ENCODE measurements at places on chromosomes 4 and X. TPM values are rescaled to one million over a fixed set of nuclear protein-coding genes. Genes with fewer than 3 reads are reported as not detected.

Gene ING2
- 10.7 TPM for total RNA-seq

Gene TEX13B
- total RNA-seq = not detected

Gene UNC5C
- not detected for total RNA-seq

Gene CACNA1F
- not detected for total RNA-seq

Gene MBNL3
- total RNA-seq = 0.30 TPM

Gene RAB39B
- 0.69 TPM for total RNA-seq

Gene ZFP42
- total RNA-seq = not detected

Gene ZNF280C
- 4.1 TPM for total RNA-seq

Gene SULT1E1
- total RNA-seq = 9.2 TPM

Gene TASL
- total RNA-seq = not detected

Gene PAGE1
- not detected for total RNA-seq

Gene ABLIM2
- total RNA-seq = 0.09 TPM

Gene NDST3
- total RNA-seq = 2.4 TPM

Gene TRPC3
- total RNA-seq = 0.30 TPM

Gene DCUN1D4
- 58.6 TPM for total RNA-seq

Gene MTMR8
- total RNA-seq = not detected

Gene CHRDL1
- total RNA-seq = not detected

Gene RASL11B
- total RNA-seq = 0.23 TPM

Gene SLC30A9
- total RNA-seq = 74.5 TPM

Gene PRPS2
- total RNA-seq = 32.0 TPM

Gene ATP11C
- total RNA-seq = 47.5 TPM

Gene AMTN
- total RNA-seq = not detected

Gene DGKK
- total RNA-seq = not detected

Gene KLB
- not detected for total RNA-seq

Gene GAGE1
- not detected for total RNA-seq

Gene KIF4A
- 1.2 TPM for total RNA-seq

Gene FGFBP2
- total RNA-seq = not detected

Gene TEX13C
- total RNA-seq = not detected

Gene IRS4
- not detected for total RNA-seq

Gene TLR3
- 2.1 TPM for total RNA-seq

Gene PROM1
- total RNA-seq = not detected

Gene FHIP1A
- 0.30 TPM for total RNA-seq

Gene ZNF732
- total RNA-seq = 0.32 TPM

Gene RBMXL3
- total RNA-seq = not detected

Gene ZNF718
- total RNA-seq = 6.0 TPM

Gene CENPC
- total RNA-seq = 11.9 TPM

Gene USP51
- 1.5 TPM for total RNA-seq

Gene CFAP99
- total RNA-seq = not detected

Gene PDGFC
- 140 TPM for total RNA-seq

Gene DBET
- total RNA-seq = not detected

Gene ZGRF1
- total RNA-seq = 3.9 TPM

Gene P2RY4
- total RNA-seq = not detected

Gene GBA3
- not detected for total RNA-seq

Gene PABPC1L2A
- not detected for total RNA-seq

Gene COX7B2
- total RNA-seq = not detected

Gene POLN
- 5.3 TPM for total RNA-seq

Gene CLGN
- total RNA-seq = 3.0 TPM

Gene UBE2D3
- total RNA-seq = 420 TPM

Gene GYG2
- total RNA-seq = 15.4 TPM

Gene WAS
- 0.30 TPM for total RNA-seq

Gene ARHGAP6
- 0.30 TPM for total RNA-seq

Gene SMR3B
- total RNA-seq = not detected

Gene NKRF
- 4.8 TPM for total RNA-seq

Gene TLR6
- total RNA-seq = 1.8 TPM

All from smooth muscle cell of the umbilical artery (primary cell).